ENCODE measurements at places on chromosomes 4 and X.

GRCh38 chrX:119190831-119191230, 45.3 kb upstream of the PGRMC1 start:
- DNase-seq: no peak

DNA sequence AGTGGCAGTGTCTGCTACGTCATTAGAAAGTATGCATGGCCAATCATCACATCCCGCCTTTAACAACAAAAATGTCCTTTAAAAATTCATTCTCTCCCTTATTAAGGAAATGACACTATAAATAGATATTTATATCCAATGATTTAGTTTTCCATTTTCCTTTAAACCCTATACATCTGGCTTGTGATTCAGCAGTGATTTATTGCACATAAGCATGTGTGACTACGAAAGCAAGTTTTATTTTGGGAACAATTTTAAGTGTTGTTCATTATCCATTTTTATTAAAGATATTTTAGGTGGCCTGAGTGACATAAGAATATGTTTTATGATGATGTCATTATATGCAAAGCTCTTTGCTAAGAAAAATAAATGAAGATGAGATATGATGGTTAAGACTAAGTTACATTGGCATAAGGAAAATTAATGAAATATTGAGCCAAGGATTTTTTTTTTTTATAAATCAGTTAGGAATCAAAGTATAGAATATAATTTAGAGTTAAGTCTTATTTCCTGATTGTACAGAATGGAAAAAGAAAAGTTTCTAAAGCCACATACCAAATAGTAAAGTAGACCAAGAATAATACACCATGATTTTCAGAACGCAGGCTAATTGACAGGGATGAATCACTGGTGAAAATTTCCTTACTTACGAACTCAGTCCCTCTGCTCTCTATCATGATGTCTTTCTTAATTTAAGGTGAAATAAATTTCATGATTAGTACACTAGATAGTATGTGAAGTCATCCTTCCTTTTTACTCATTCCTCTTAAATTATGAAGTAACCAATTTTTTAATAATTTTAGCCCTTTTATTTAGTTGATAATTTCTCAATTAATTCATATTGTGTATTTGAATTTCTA, 822.4 kb downstream of the FAT4 start:
- no peak for DNase-seq

GRCh38 chrX:11580789-11581188, 84.9 kb downstream of the ARHGAP6 start:
- no peak for DNase-seq

DNA sequence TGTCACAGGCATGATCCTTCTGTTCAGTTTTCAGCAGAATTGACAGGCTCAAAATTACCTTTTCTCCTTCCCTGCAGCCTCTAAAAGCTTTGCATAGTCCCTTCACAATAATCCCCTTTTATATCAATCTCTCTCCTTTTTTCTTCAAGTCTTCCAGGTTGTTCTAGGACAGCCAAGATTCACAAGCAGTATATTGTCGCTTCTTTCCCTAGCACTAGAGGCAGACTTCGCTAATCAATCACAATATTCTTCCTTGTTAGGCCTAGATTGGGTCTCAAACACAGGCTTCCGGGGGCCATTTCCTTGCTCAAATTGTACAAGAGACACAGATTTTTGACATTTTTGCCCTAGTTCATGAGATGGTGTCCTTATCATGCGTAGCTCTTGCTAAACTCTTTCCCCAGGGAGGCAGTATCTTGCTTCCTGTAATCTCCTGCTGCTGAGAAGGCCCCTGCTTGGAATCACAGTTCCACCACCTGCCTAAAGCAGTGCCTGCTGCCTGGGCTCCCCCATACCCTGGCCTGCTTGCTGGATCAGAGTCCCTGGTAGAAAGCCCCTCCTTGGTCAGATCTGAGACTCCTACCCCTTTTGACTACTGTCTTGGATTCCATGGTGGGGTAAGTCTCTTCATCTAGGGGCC, 57.3 kb downstream of the DMP1 start:
- no peak for DNase-seq

- DNase-seq: no peak
Observed at GRCh38 chr4:88814043-88814617, 116.5 kb upstream of the NAP1L5 start.

- no peak for DNase-seq
Observed at GRCh38 chrX:153065389-153065788, 6.9 kb upstream of the PNMA6A start.

- DNase-seq: peak; percentile 79
Observed at GRCh38 chr4:76087007-76087769, 12.7 kb downstream of the ART3 start.

- peak; percentile 40 for DNase-seq
Observed at GRCh38 chr4:32884198-32884597, 2164.0 kb downstream of the PCDH7 start.

GRCh38 chrX:17361620-17362019, 13.4 kb upstream of the NHS start:
- no peak for DNase-seq

DNA sequence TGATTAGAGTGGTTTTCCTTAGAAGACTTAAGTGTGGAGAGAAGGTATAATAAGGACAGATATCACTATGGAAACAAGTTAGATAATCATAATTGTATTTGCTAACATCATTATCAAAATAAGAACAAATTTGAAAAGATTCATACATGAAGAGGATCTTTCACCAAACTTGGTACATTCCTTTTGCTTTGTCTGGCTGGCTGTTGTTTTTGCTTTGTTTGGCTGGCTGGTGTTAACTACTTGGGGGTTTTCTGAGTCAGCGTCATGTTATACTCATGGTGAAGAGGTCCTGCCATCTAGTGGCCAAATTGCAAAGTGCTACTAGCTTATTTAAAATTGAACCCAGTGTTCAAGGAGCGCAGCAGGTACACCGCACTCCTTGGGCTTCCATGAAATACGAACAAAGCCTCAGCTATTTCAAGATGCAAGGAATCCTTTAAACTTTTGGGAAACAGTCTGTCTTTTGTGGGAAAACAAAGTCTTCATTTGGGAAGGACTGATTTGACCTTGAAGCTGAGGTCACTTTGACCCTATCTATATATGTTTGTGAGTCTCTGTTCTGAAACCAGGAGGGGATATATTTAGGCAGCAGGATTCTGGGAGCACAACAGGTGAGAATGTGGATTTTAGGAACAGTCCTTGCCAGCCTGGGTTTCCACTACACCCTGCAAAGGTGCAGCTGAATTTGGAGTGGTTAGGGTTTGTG, 129.7 kb downstream of the PLS3 start:
- DNase-seq: peak; percentile 62

- no peak for DNase-seq
Observed at GRCh38 chr4:189504220-189504619, 436.5 kb upstream of the FRG1 start.

- peak; percentile 1 for DNase-seq
Observed at GRCh38 chrX:4754878-4755604, 1041.6 kb upstream of the PRKX start.

- DNase-seq: no peak
Observed at GRCh38 chrX:10102046-10102704, 54.6 kb upstream of the CLCN4 start.

GRCh38 chr4:149158817-149159216, 656.8 kb downstream of the IQCM start:
- DNase-seq: no peak

- peak; percentile 29 for DNase-seq
Observed at GRCh38 chr4:106985830-106986229, 50.3 kb downstream of the DKK2 start.

GRCh38 chrX:69228732-69229131, 63.5 kb upstream of the PJA1 start:
- DNase-seq: no peak

DNA sequence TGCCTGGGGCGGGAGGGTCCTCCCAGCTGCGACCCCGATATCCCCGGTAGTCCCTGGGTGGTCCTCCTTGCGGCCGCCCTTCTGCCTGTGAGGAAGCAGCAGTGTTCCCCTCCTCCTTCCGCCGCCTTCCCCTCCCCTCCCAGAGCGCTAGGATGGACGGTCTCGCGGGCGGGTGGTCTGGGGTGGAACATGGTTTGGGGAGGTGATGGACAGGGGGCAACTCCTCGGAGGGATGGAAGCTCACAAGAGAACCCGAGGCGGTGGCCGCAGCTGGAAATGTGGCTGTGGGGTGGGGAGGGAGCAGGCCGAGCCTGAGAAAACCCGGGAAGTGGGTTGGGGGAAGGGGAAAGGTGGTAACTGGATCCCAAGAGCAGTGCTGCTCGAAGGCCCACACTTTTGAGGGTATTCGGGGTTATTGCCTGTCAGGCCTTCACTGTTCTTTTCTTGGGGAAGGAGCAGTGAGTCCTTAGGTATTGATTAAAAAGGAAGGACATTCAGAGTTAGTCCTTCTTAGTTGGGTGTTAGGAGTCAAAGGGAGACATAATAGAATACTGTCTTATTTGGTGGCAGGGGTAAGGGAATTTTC, 581 bp downstream of the UBE2K start:
- peak; percentile 51 for DNase-seq

- DNase-seq: no peak
Observed at GRCh38 chr4:168741281-168742173, 244.7 kb downstream of the PALLD start.

DNA sequence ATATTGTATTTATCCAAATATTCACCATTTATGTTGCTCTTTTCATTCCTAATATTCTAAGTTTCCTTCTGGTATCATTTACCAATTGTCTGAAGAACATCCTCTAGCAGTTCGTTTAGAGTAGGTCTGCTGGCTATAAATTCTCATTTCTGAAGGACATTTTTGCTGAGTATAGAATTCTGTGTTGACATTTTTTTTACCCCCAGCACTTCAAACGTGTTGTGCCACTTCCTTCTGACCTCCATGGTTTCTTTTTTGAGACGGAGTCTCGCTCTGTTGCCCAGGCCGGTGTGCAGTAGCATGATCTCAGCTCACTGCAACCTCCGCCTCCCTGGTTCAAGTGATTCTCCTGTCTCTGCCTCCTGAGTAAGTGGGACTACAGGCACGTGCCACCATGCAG, 26.4 kb downstream of the JADE3 start:
- DNase-seq: no peak

DNA sequence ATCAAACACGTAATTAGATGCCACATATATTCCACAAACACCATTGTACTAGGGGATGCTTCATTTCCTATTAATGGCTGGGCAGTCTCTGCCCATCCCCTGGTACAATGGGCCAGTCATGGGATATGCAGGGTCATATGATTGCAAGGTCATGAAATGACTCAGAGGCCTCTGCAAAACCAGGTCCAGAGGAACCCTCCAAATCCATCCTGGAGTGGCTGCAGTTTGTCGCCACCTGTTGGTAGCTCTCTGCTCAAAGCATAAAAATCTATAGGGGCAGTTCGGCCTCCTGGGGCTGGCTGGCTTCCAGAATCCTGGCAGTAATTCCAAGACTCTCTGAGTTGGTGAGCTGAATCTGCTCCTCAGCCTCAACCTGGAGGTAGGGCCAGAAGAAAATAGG, 22.9 kb upstream of the PUDP start:
- peak; percentile 53 for DNase-seq

DNA sequence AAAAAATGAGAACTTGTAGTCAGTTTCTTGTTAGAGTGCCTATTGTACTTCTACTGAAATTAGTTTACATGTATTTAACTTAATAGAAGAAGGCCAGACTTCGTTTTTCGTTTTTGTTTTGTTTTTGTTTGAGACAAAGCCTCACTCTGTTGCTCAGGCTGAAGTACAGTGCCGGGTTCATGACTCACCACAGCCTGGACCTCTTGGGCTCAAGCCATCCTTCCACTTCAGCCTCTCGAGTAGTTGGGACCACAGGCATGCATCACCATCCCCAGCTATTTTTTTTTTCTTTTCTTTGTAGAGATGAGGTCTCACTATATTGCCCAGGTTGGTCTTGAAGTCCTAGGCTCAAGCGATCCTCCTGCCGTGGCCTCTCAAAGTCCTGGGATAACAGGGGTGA, 793.9 kb downstream of the ADGRL3 start:
- peak; percentile 86 for DNase-seq

- DNase-seq: no peak
Observed at GRCh38 chr4:10438924-10439323, 18.3 kb downstream of the ZNF518B start.

DNA sequence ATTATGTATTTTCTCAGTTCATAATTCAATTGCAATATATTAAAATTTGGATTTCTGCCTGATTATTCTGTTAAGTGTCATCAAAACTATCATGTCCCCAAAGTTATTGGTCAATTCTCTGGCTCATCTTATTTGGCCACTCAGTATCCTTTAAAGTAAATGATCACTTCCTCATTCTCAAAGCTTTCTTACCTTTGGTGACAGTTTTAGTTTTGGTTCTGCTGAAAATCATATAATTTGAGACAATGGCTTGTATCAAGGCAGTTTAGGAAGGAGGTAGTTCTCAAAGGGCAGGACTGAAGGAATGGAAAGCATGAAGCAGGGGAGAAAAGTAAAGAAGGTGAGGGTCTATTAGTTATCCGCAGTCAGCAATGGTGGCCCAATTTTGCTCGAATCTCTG, 1832.1 kb downstream of the ARAP2 start:
- DNase-seq: no peak

GRCh38 chr4:170777663-170778062, 687.9 kb upstream of the AADAT start:
- no peak for DNase-seq

DNA sequence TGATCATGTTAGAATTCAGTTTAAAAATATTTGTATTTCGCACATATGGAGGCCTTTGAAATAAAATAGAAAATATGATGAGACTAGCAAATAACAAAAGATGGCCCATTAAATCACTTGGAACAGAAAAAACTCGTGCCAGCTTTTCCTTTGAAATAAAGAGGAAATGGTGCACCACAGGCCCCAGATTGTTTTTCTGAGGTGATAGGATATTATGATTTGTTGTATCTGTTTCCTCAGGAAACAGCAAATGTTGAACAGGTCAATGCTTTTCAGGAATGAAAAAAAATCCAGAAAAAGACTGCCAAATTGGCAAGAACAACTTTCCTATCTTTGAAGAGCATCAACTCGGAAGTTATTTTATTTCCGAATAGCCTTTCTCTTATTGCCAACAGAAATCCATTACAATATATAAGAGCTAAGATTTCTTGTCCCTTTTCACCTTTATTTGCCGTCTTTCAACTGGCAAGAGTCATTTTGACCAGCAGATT, at the start of gene SMR3B:
TSS of gene SMR3B (plus strand) at position 441 of the 491 bp plus-strand sequence. CDS start 1,380 bp downstream, outside the sequence.
- DNase-seq: no peak

DNA sequence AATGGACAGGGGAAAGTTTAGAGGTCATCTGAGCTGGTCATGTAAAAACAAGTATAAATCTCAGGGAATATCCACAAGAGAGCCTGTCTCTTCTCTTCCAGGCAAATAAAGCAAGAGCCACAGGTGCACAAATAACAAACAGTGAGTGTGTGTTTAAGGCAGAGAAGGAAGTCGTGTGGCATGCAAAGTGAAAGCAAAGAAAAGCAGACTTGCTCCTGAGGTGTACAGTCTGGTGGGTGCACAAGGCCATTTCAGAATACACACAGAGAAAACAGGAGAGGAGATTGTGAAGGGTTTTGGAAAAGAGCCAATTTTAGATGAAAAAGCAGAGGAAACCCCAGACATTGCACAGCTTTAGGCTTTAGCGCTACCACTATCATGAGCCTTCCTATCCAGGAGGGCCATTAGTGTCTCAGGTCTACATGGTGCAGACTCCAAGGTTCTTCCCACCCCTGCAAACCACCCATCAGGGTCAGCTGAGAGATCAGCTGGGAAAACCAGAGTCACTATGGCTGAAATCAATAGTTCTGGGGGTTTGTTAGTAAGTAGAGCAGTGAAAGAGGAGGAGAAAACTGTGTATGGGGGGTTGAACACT, 355.8 kb downstream of the KLHL4 start:
- DNase-seq: no peak

- DNase-seq: no peak
Observed at GRCh38 chrX:148629434-148629833, 129.0 kb downstream of the AFF2 start.

- no peak for DNase-seq
Observed at GRCh38 chr4:24033626-24034025, 143.8 kb upstream of the PPARGC1A start.
